ENCODE measurements at places on chromosomes 3 and 15.

DNA sequence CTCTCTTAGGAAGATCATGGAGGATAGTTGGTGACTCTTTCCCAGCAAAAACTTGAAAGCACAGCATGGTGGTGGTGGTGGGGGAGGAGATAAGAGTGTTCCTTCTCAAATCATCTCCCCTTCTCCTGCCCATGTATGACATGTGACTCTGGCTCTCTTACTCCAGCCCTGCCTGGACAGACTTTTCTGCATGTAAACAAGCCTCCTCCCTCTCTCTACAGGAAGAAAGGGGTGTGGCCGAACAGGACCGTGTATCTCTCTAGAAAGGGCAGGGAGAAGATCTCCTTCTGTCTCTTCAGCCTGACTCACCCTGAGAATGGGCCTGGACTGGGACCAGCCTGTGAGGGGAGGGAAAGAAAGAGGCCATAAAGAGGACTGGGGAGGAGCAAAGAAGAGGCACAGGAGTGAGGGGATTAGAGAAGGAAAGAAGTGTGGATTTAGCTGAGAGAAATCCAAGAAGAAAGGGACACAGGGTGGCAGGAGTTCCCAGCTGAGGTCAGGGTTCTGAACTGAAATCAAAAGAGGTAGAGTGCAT is 1.5 kb downstream of the CELF6 start:
- DNase-seq, result no peak

DNA sequence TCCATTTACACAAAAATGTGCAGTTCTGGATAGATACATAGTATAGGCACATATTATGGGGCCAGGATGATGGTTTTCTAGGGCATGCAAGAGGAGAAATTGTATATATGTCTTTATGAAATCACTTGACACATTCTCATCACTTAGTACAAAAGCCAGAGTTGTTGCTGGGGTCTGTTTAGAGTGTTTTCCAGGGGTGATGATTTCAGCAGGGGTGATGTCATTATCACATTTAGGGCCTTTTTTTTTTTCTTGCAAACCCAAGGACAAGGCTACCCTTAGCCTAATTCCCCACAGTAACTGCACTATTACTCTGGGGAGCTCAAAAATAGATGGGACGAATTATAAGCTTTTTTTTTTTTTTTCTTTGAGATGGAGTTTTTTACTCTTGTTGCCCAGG is 3.6 kb downstream of the ZNF589 start:
- no peak for DNase-seq

- no peak for DNase-seq
These were observed 239.1 kb upstream of the GADL1 start for GRCh38 chr3:31133541-31133940.

- DNase-seq, result no peak
These were observed 330.3 kb upstream of the THBS1 start for GRCh38 chr15:39250460-39251186.

- no peak for DNase-seq
These were observed 457.7 kb downstream of the EPHA3 start for GRCh38 chr3:89565098-89565497.

GRCh38 chr15:66429546-66429945 is 42.8 kb downstream of the MAP2K1 start:
- no peak for DNase-seq

DNA sequence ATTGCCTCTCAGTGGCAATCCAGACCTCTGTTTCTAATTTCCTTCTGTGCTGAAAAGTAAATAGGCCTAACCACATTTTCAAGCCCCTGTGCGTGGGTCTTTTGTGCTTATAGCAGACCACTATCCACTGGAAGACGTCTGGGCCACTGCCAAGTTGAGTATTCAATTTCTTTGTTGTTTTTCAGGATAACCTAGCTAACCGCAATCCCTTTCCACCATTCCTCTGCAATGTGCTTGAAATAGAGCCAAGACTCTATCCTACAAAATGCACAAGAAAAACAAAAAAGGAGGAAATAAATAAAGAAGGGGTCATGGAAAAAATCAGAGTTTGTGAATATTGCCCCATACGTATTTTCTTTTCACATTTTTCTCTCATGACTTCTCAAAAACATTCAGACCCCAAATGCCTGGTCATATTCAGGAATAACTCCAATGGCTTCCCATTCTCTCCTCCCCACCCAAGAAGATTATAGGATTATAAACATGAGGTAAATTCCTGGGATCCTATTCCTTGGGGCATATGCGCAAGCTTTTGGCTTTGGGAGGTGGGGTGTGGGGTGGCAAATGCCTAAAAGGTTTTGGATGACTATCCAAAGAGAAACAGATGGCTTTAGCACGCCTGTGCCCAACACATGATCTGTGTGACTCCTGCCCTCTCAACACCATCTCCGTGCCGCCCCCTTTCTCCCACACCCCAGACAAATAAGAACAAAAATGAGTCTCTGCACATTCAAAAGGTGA is 217.9 kb upstream of the THBS1 start:
- DNase-seq, result no peak

GRCh38 chr3:172096881-172097420 is 57.6 kb downstream of the FNDC3B start:
- DNase-seq, result no peak

DNA sequence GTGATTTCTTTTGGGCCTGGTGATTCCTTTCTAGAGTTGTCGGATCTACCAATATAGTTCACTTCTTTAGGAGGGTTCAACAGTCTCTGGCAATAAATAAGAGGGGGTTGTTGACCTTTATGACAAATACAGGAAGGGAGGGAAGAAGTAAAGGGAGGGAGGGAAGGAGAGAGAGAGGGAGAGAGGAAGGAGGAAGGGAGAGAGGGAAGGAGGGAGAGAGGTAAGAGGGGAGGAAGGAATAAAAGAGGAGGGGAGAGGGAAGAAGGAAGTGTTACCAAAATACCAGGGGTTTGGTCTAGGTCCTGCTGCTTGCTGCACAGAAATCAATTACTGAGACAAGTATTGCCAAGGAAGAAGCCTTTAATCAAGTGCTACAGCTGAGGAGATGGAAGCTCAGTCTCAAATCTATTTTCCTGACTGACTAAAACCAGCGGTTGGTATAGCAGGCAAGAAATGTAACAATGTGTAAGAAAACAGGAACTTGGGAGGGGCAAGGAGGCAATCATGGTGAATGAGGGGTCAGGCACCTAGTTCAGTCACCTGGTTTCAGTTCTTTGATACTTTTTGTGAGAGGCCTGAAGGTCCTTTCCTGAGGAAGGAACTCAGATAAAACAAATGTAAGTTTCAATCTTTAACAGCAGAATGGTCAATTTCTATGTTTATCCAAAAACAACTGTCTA is 14.1 kb upstream of the TMEM40 start:
- no peak for DNase-seq

- no peak for DNase-seq
These were observed 113.7 kb upstream of the SMAD3 start for GRCh38 chr15:66951531-66952320.

- no peak for DNase-seq
These were observed 3.3 kb downstream of the PIK3CA start for GRCh38 chr3:179151474-179151873.

- DNase-seq, result no peak
These were observed 2.9 kb downstream of the NCEH1 start for GRCh38 chr3:172707967-172708366.

DNA sequence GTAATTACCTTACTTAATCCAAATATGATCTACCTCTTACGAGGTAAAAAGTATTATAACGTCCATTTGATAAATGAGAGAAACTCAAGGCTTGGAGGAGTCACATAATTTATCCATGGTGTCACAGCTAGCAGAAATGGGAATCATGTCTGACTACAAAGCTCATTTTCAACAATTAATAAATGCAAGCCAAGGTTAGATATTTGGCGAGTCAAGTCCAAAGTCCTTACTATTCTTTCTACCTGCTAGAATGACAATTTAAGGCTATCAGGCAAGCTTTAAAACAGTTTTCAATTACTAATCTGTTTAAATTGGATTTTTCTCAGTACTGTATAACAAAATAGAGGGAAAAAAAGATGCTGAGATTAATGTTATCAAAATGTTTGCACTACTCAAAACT is 68.6 kb downstream of the DLG1 start:
- DNase-seq, result no peak

GRCh38 chr3:119829420-119829819 is 47.5 kb downstream of the NR1I2 start:
- peak; percentile 60 for DNase-seq

DNA sequence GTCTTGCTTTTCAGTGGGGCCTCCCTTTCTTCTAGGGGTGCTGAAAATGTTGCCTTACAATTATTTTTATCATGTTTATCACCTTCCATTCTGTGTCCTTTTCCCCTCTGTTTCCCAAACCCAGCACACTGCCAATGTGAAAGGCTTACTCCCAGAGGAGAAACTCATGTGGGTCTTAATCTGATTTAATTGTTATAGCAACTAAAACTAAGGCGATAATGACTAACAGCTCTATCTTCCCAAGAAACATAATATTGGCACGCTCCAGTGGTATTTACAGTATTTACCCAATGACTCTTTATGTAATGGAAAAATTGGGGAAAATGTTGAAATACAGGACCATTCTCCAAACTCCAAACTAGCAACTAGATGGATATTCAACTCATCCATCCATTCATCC is 58.4 kb downstream of the MESD start:
- no peak for DNase-seq

DNA sequence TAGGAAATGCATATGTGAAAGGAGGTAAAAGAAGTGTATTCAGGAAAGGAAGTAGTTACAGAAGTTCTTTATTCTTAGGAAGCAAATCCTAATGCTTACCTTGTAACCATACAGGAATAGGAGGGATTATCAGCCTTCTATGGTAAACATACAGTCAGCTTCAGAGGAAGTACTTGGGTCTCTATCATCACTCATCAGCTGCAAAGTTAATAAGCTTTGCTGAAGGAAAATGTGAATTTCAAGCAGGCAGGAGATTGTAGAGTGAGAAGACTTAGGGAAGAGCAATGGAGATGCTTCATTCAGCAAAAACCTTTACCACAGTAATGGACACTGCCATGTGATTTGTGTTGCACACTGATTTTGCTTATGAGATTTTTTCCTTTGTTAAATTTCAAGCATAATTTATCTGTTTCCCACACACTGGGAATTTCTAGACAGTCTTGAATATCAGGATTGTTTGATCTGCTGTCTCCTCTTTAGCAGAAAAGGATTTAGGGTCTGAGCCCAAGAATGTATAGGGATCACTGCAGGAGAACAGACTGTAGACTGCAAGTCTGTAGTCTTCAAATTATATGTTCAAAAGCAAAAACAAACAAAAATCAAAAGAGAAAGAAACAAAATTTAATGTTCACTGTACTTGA is 150.8 kb downstream of the ZNF609 start:
- DNase-seq, result no peak

DNA sequence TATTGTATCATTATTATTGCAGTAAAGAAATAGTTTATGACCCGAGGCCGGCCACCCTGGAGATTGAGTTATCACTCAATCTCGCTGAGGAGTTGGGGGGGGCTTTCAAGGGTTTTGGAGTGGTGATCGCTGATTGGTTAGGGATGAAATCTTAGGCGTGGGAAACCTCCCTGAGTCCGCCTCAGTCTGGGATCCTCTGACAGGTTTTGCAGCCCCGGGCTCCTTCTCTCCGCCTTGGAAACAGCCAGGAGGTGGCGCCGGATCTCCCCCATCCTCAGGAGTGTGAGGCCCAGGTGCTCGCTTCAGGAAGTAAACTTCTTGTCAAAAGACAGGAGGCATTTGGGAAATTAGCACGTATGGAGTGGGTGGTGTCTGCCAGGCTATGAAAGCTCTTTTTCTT is 41.1 kb upstream of the SEC61A1 start:
- DNase-seq, result peak; percentile 46
